ENCODE measurements at places on chromosomes 4 and X. TPM values are rescaled to one million over a fixed set of nuclear protein-coding genes. Genes with fewer than 3 reads are reported as not detected.

Gene LINC00632
- total RNA-seq: 1.8 TPM

Gene PRSS12
- not detected for total RNA-seq

Gene IL21
- total RNA-seq: 67.0 TPM

Gene EXOSC9
- total RNA-seq: 65.9 TPM

Gene RHOH
- total RNA-seq: 97.5 TPM

Gene ACOX3
- 45.8 TPM for total RNA-seq

Gene BEX2
- total RNA-seq: 11.3 TPM

Gene DDX53
- total RNA-seq: not detected

Gene SHISA3
- total RNA-seq: 0.27 TPM

Gene MAML3
- total RNA-seq: 0.76 TPM

Gene CCKAR
- not detected for total RNA-seq

Gene GLUD2
- 1.4 TPM for total RNA-seq

Gene ANXA3
- not detected for total RNA-seq

Gene SLC4A4
- 0.43 TPM for total RNA-seq

Gene TASL
- total RNA-seq: 1.1 TPM

Gene KCNE5
- total RNA-seq: not detected

Gene S100P
- total RNA-seq: 19.3 TPM

Gene CTAG2
- total RNA-seq: not detected

Gene IL2
- total RNA-seq: 164 TPM
